Cardiac septum (tissue), 1 donor: ENCODE measurements at places on chromosomes 4 and X.

DNA sequence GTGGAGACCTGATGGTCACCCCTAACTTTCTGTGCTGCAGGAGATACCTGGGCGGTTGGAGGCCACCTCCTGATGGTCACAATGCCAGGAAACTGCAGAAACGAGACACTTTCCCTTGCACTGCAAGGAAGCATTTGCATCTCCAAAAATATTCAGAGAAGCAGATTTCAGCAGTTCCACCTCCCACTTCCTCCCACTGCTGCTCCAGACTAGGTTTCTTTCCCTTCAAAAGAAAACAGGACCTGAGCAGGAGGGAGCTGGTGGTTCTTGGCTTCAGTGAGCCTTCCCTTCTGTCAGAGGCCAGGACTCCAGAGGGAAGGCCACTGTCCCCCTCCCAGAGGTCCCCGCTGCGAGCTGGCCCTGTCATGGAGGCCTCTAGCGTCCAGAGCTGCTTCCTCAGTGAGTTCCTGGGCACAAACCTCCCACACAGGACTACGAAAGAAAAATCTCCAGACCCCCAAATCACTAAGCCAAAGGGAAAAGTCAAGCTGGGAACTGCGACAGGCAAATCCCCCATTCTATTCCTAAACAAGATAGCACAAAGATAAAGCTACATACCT, 35.9 kb downstream of the GPM6B start:
- no peak for DNase-seq

GRCh38 chrX:74371425-74372222, 49.7 kb upstream of the SLC16A2 start:
- DNase-seq: no peak

DNA sequence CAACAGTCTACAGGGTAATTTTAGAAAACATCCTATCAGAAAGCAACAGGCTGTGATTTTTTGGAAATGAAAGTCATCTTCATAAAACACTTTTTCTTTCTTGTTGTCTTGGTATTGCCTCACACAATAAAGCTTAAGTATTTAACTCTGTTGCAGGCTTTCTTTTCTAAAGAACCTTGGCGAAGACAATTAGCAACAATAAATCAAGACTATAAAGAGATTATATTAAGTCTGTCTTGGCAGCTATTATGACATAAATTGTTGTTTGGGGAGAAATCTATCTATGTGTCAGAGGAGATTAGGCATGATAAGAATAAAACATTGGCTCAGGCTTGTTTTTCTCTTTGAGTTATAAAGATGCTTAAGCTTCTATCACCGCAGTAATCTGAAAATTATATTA, 1774.8 kb downstream of the ARAP2 start:
- no peak for DNase-seq

GRCh38 chrX:42017971-42018370, 94.6 kb upstream of the CASK start:
- DNase-seq: no peak

- no peak for DNase-seq
These were observed 92.6 kb downstream of the IL13RA2 start for GRCh38 chrX:114924856-114925255.

DNA sequence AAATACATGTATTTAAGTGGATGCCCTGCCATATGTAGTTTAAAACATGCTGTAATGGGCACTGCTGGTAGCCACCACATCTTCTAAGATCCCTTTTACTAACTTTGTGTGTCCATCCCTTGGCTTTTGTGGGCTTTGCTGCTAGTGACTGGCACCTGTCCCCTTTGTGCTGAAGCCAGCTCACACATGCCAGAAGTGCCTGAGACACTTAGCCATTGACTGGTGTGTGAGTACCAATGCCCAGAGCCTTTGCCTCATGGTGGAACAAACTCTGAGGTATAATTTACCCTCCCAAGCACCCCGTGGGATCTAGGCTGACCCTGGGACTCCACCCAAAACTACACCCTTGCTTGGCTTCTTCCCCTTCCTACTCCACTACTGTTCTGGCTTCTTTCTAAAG, 33.0 kb downstream of the ARHGAP6 start:
- DNase-seq: no peak

DNA sequence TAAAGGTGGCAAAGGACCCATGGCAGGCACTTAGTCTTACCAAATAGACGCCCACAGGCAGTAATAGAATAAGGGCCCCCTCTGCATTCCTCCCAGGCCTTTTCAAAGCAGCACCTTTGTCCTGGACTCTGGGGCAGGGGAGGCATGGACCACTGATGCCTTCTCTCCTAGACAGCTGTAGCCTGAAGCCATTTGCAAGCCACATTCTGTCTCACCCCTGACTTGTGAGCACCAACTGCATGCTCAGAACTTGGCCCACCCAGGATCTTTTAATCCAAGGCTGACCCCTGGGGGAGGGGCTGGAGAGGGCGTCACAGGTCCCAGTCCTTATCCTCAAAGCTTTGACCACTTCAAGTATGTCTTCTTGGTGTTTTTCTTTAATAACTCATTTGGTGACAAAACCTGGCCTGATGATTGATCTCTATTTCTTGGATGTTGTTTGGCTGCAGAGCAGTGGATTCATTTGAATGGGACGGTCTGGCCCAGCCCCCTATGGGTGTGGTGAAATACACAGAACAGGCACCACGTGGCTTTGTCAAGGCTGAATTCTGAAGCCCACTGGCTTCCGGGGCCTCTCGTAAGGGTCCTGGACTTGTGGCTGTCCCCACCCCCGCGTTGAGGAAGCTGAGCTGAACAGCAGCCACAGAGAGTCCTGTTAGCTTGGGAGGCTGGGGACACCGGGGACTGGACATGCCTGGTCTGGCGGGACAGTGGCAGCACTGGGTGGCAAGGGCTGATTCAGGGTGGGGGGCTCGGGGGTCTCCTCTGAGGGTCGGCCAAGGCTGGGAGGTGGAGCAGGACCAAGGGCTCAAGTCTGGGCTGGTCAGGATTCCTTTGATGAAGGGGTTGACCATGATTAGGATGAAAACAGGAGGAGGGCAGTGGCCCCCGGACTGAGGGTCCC, 36.6 kb downstream of the ADRA2C start:
- no peak for DNase-seq

DNA sequence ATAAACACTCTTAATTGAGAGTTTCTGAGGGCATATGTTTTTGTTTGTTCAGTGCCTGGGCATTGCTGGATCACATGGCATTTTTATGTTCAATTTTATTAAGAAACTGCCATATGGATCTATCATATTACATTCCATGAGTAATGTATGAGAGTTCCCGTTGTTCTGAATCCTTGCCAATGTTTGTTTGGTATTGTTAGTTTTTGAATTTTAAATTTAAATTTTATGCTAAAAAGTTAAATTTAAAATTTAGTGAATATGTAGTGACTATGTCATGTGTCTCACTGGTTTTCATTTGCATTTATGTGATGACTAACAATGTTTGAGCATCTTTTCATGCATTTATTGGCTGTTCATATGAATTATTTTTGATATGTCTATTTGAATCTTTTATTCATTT, 54.8 kb upstream of the GEMIN8 start:
- DNase-seq: no peak

- DNase-seq: no peak
These were observed 202.2 kb upstream of the GPRIN3 start for GRCh38 chr4:89509708-89510281.

DNA sequence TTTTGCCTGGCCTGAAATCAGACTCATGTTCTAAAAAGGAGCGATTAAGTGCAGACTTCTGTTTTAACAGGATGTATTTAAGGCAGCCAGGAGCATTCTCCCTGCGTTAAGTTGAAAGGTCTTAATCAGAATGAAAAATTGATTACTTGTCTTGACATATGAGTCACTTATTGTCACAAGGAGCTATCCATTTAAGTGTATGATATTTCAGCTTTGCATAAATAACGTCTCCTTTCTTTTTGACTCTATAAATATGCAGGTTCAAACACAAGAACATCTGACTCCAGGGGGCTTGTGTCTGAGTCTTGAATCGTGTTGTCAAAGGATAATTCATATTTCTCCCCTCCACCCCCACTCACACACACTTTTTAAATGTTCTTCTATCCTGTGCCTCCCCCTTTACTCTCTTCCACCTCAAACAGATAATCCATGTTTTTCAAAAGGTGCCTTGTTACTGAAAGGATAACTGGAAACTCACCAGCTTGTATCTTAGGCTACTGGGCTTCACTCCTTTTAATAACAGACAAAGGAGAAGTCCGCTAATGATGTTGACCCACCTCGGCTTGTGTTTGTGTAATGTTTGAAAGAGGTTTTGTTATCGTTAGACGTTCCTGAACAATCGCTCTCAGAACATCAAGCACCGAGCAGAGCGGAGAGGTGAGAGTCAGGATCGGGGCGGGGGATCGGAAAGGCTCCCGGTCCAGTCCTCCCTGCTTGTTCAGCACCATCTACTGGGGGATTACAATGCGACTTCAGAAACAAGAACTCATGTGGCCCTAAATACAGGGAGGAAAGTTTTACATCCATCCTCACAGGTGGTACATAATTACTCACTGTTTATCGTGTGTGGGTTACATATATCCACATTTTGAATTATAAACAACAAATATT, 107.5 kb upstream of the RPL34 start:
- DNase-seq: no peak

GRCh38 chrX:19034025-19034424, 50.1 kb upstream of the PHKA2 start:
- DNase-seq: no peak

DNA sequence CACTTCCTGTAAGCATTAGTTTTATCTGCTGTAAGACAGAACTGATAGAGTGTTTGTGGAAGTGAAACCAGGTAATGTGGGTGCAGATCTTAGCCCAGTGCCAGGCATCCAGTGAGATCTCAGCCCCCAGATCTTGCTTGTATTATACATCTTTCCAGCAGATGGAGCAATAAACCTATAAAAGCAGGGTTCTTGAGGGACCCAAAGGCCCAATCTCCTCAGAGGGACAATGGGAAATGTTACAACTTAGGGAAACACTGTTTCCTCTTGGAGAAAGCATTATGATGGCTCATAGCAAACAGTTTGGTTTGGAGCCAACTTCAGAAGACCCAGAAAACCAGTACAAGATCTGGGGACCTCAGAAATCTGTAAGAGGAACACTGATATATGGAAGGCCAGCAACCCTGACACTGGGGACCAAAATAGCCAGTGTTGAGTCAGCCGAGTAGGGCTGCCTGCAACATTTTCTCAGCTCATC, 206.3 kb downstream of the SLC7A11 start:
- DNase-seq: no peak

GRCh38 chr4:47720787-47721186, 117.1 kb downstream of the CORIN start:
- no peak for DNase-seq

GRCh38 chr4:155545456-155545855, 121.2 kb upstream of the GUCY1A1 start:
- no peak for DNase-seq

GRCh38 chr4:175273995-175274753, 356.0 kb downstream of the ADAM29 start:
- no peak for DNase-seq

GRCh38 chrX:54223581-54223980, 40.5 kb upstream of the FAM120C start:
- DNase-seq: no peak

- DNase-seq: no peak
These were observed 75.1 kb upstream of the MBNL3 start for GRCh38 chrX:132563976-132564375.

DNA sequence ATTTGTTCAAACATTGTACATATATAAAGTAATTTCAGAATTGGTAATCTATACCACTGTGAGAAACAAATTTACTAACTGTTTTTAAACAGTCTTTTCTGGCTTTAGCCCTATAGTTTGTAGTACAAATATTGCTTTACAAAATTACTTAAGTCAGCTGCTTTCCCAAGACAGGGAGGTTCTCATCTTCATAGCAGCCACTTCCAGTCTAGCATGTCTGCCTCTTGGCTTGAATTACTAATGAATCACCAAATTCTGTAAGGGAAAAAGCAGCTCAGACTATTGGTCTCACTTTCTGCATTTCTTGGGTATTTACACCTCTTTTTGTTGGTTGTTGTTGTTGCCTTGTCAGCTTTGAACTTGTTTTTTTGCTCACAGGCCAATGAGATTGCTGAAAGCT, 187.2 kb downstream of the NPFFR2 start:
- DNase-seq: no peak

GRCh38 chr4:161256716-161257115, 907.1 kb downstream of the FSTL5 start:
- DNase-seq: no peak

DNA sequence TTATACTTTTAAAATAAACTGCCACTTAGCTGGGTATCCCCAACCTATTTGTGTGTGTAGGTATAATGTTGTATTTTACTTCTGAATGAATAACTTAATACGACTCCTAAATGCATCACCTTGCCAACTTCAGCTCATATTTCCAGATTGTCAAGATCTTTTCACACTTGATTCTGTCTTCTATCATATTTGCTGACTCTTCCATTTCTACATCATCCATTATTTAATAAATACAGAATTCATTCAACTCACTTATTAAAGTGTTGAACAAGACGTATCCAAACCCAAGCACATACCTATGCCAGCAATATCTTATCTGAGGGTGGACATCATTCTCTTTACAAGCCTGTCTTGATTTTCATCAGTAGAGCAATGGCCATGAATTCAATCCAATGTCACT, 91.2 kb upstream of the FAM47C start:
- no peak for DNase-seq

DNA sequence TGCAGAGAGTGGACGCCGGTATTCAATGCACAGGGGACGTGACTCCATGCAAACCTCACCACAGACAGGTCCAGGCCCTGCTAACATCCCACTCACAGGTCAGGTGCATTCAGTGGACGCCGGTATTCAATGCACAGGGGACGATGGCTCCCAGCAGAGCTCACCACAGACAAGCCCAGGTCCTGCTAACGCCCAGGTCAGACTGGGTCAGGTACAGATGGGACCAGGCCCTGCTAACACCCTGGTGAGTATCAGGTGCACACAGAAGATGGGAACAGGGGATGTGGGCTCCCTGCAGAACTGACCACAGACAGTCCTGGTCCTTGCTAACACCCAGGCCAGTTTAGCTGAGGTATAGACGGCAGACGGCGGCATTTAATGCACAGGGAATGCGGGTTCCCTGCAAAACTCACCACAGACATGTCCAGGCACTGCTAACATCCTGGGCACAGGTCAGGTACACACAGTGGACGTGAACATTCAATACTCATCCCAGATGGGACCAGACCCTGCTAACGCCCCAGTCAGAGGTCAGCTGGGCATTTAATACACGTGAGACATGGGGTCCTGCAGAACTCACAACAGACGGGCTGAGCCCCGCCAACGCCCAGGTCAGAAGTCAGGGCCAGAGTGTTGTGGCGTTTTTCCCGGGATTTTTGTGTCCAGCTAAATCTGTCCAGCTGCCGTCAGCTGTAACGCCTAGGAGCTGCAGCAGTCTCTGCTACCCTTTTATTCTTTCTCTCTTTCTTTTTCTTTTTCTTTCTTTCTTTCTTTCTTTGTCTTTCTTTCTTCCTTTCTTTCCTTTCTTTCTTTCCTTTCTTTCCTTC, 99.2 kb downstream of the SHOX start:
- no peak for DNase-seq

GRCh38 chr4:38821739-38822138, 17.1 kb upstream of the TLR1 start:
- no peak for DNase-seq

- no peak for DNase-seq
These were observed 34.4 kb downstream of the KIF4A start for GRCh38 chrX:70324326-70324725.
